ENCODE measurements at places on chromosomes 2 and 18. TPM values are rescaled to one million over a fixed set of nuclear protein-coding genes. Genes with fewer than 3 reads are reported as not detected.

- no peaks in the 10 kb centered on the region for H3K36me3 ChIP-seq
- no peak overlapping the region for H3K4me3 ChIP-seq
- H3K27me3 ChIP-seq = no peaks in the 10 kb centered on the region
- H3K4me1 ChIP-seq = no peaks in the 10 kb centered on the region
Observed at GRCh38 chr2:1694371-1695271, 49.7 kb downstream of the PXDN start.

GRCh38 chr18:77013811-77014521 is 118.6 kb downstream of the MBP start:
- DNase-seq = no peak
- no peak overlapping the region for H3K27ac ChIP-seq
- no peaks in the 10 kb centered on the region for H3K36me3 ChIP-seq
- H3K4me3 ChIP-seq = no peak overlapping the region

GRCh38 chr18:12606592-12607315 is 51.2 kb downstream of the SPIRE1 start:
- no peak for DNase-seq
- no peak overlapping the region for H3K4me3 ChIP-seq
- 0 out of 2 replicates have a peak overlapping the region, but pooled peaks have one; percentile 58 for H3K27ac ChIP-seq
- no peaks in the 10 kb centered on the region for H3K27me3 ChIP-seq

Gene EMILIN1
- 4.8 TPM for total RNA-seq

- no peak overlapping the region for H3K27ac ChIP-seq
- DNase-seq = peak; percentile 23
- peak overlapping the region; percentile 83 for H3K4me3 ChIP-seq
- peaks cover 35% of the 10 kb centered on the region for H3K27me3 ChIP-seq
Observed at GRCh38 chr18:8705961-8706790, 820 bp downstream of the MTCL1 start.

Gene IFIH1
- total RNA-seq = 3.0 TPM

GRCh38 chr2:65070172-65070830 is 14.1 kb downstream of the CEP68 start:
- no peak overlapping the region for H3K4me3 ChIP-seq
- no peak overlapping the region for H3K27ac ChIP-seq
- H3K4me1 ChIP-seq = peaks cover under 1% of the 10 kb centered on the region
- DNase-seq = no peak

DNA sequence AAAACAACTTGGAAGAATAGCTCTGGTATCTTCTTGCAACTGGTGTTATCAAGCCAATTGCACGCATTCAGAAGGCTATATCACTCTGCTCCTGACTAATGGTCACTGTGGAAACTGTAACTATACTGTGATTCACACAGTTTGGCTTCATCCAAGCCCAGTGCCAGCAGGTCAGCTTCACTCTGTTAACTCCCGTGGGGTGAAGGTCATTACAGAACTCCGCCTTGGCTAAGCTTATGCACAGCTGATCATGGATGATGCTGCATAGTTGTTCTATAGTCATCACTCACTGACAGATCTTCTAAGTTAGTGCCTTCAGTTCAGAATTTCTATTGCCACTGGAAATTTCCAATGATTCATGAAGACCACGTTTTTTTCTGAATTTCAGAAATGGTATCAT is 497.2 kb upstream of the NETO1 start:
- H3K27me3 ChIP-seq = no peaks in the 10 kb centered on the region
- H3K27ac ChIP-seq = no peak overlapping the region
- H3K36me3 ChIP-seq = no peaks in the 10 kb centered on the region
- H3K4me3 ChIP-seq = no peak overlapping the region

Gene SKOR2
- not detected for total RNA-seq

GRCh38 chr2:204842661-204843485 is 297.6 kb downstream of the PARD3B start:
- H3K4me1 ChIP-seq = peaks cover 14% of the 10 kb centered on the region
- no peaks in the 10 kb centered on the region for H3K27me3 ChIP-seq
- no peak overlapping the region for H3K4me3 ChIP-seq
- no peaks in the 10 kb centered on the region for H3K36me3 ChIP-seq

GRCh38 chr2:71865391-71865965 is 282.2 kb downstream of the CYP26B1 start:
- H3K4me1 ChIP-seq = no peaks in the 10 kb centered on the region
- DNase-seq = no peak
- H3K36me3 ChIP-seq = no peaks in the 10 kb centered on the region
- no peaks in the 10 kb centered on the region for H3K27me3 ChIP-seq
- H3K4me3 ChIP-seq = no peak overlapping the region

Gene PPIG
- 40.7 TPM for total RNA-seq

Gene HOXD3
- not detected for total RNA-seq

Gene UGT1A3
- total RNA-seq = not detected

- H3K27me3 ChIP-seq = peaks cover 43% of the 10 kb centered on the region
- DNase-seq = peak; percentile 51
- H3K36me3 ChIP-seq = no peaks in the 10 kb centered on the region
- peaks cover 43% of the 10 kb centered on the region for H3K4me1 ChIP-seq
Observed at GRCh38 chr2:12770300-12770968, 53.7 kb downstream of the TRIB2 start.

- H3K27ac ChIP-seq = no peak overlapping the region
- peak; percentile 31 for DNase-seq
- H3K4me3 ChIP-seq = no peak overlapping the region
- H3K4me1 ChIP-seq = peaks cover 8% of the 10 kb centered on the region
Observed at GRCh38 chr18:46134920-46135675, 30.9 kb downstream of the HAUS1 start.

Gene OSR1
- total RNA-seq = not detected

DNA sequence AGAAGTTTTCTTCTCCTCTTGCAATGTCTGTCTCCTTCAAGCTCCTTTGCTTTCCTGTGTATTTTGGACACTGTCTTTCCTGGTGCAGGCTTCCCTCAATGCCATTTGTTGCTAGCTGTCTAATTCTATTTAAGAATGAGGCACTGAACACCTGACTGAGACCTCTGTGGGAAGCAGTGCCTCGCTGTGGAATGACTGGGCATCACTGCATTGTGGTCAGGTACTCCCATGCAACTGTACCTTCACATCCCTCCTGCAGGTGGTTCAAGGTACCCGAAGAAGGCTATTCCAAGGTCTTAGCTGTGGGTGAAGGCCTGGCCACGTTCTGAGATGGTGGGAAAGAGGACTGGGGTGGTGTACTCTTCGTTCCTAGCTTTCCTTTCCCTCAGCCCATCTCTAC is 152.8 kb upstream of the CTAGE1 start:
- no peaks in the 10 kb centered on the region for H3K36me3 ChIP-seq
- H3K27me3 ChIP-seq = no peaks in the 10 kb centered on the region
- no peak for DNase-seq
- H3K4me1 ChIP-seq = no peaks in the 10 kb centered on the region
- H3K27ac ChIP-seq = no peak overlapping the region

- peaks cover 20% of the 10 kb centered on the region for H3K4me1 ChIP-seq
- no peak overlapping the region for H3K4me3 ChIP-seq
- H3K27ac ChIP-seq = no peak overlapping the region
Observed at GRCh38 chr2:69173706-69174105, 160.7 kb downstream of the ANTXR1 start.

GRCh38 chr2:45300026-45300750 is 290.9 kb upstream of the SIX2 start:
- no peaks in the 10 kb centered on the region for H3K36me3 ChIP-seq
- no peak overlapping the region for H3K4me3 ChIP-seq
- H3K4me1 ChIP-seq = no peaks in the 10 kb centered on the region
- no peak overlapping the region for H3K27ac ChIP-seq

Gene CTLA4
- total RNA-seq = not detected

GRCh38 chr2:122210898-122211856 is 455.7 kb downstream of the TSN start:
- DNase-seq = no peak
- no peaks in the 10 kb centered on the region for H3K27me3 ChIP-seq
- H3K27ac ChIP-seq = no peak overlapping the region
- H3K4me3 ChIP-seq = no peak overlapping the region
- H3K36me3 ChIP-seq = no peaks in the 10 kb centered on the region

DNA sequence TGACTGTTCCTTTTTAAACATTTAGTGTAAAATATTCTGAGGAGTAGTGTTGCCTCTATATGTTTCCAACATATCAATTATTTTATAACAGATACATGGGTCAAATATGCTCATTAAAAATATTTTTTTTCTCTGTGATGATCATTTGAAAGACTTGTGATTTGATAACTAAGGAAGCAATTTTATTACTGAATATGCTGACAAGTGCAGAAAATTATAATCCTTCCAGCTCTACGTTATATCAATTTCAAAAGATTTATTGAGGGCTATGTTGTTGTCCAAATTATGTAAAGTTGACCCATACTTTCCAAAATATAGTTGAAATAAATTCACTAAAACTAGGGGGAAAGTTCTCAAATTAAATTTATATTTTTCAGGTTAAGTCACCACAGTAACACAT is 290.6 kb downstream of the NYAP2 start:
- H3K36me3 ChIP-seq = no peaks in the 10 kb centered on the region
- no peak overlapping the region for H3K27ac ChIP-seq
- no peak overlapping the region for H3K4me3 ChIP-seq
- no peaks in the 10 kb centered on the region for H3K4me1 ChIP-seq
- no peak for DNase-seq

DNA sequence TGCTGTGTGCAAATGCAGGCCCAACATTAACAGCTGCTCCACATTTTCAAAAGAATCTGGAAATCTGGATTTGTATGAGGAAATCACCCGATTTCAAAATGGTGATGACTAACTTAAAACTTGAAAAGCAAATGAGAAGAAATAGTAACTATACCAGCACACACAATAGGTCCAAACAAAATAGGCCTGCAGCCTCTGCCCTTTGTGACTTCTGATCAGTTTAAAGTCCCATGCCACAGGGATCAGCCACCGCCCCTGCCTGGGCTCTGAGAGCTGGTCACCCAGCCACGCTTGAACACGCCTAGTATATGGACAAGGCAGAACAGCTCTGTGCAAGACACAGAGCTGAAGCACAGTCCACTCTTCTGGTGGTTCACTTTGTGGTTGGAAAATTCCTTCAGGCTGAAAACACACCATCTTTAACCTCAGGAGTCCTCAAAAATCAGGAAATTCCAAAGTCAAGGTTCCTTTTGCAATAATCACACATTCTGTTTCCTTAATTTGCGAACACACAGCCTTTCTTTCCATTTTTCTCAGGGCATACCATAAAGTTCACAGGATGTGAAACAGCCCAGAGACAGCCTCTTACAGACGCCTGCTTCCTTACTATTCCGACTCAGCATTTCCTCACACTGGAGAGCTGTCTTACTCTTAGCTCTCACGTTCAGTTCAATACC is 150.1 kb upstream of the RIOK3 start:
- peak overlapping the region; percentile 50 for H3K27ac ChIP-seq
- DNase-seq = no peak
- no peaks in the 10 kb centered on the region for H3K4me1 ChIP-seq
- no peaks in the 10 kb centered on the region for H3K36me3 ChIP-seq

GRCh38 chr18:58117786-58118403 is 73.9 kb downstream of the NEDD4L start:
- no peak overlapping the region for H3K4me3 ChIP-seq
- H3K27me3 ChIP-seq = no peaks in the 10 kb centered on the region
- DNase-seq = no peak
- H3K27ac ChIP-seq = no peak overlapping the region

Gene DCAF17
- 37.3 TPM for total RNA-seq

DNA sequence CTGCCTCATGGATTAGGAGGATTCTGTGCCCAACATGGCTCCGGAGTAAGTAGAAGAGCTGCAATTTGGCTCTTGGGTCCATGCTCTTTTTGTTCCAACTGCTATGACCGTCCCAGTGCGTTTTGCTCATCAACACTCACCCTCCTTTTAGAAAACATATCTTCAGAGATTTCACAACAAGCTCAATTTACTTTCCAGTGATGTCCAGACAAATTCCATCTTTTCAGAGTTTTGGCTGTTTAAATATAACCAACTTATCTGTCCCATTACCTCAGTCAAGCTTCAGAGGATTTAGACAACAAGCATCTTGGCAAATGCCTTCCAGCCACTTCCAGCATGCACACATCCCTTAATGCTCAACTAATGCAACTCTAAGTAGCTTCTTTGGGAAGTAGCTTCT is 6.9 kb upstream of the SLC14A2 start:
- H3K27ac ChIP-seq = no peak overlapping the region
- no peak for DNase-seq
- no peak overlapping the region for H3K4me3 ChIP-seq
- no peaks in the 10 kb centered on the region for H3K36me3 ChIP-seq

Gene TDRD15
- total RNA-seq = 0.07 TPM

GRCh38 chr18:63783394-63783793 is 8.2 kb downstream of the SERPINB7 start:
- no peak overlapping the region for H3K4me3 ChIP-seq
- H3K27me3 ChIP-seq = no peaks in the 10 kb centered on the region

Gene CPLX4
- total RNA-seq = not detected

- H3K27ac ChIP-seq = no peak overlapping the region
- peaks cover 12% of the 10 kb centered on the region for H3K4me1 ChIP-seq
- no peak overlapping the region for H3K4me3 ChIP-seq
- no peak for DNase-seq
- H3K27me3 ChIP-seq = peaks cover 8% of the 10 kb centered on the region
- H3K36me3 ChIP-seq = no peaks in the 10 kb centered on the region
Observed at GRCh38 chr2:179562330-179562885, 297.8 kb upstream of the SESTD1 start.

GRCh38 chr2:236568068-236568921 is 1.3 kb upstream of the ACKR3 start:
- H3K36me3 ChIP-seq = no peaks in the 10 kb centered on the region
- H3K4me3 ChIP-seq = peak overlapping the region; percentile 69
- no peak overlapping the region for H3K27ac ChIP-seq
- peaks cover 43% of the 10 kb centered on the region for H3K4me1 ChIP-seq
- H3K27me3 ChIP-seq = peaks cover 27% of the 10 kb centered on the region

DNA sequence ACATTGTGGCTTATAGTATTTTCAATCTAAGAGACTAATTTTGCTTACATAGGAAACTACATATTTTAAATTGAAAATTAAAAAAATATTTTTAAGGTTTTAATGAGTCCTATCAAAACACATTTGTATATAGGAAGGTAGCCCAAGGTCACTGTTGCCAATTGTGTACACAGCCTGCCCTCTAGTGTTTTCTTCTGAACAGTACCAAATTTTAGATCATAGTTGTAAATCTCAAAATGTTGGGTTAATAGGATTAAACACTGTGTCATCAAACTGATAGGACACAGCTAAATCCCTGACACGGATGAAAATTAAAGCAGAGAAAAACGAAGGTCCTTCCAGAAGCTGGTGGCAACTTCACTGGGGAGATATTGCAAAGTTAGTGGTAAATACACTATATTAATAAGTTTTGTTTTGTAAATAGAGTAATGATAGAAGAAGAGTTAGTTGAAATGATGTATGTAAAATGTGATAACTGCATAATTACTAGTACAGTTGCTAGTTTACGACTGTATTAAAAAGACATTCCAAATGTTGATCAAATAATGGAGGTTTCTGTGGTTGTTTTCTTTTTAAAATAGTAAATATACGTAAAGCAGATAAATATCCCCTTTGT is 19.7 kb downstream of the CLUL1 start:
- no peaks in the 10 kb centered on the region for H3K36me3 ChIP-seq
- no peak overlapping the region for H3K27ac ChIP-seq
- H3K4me1 ChIP-seq = no peaks in the 10 kb centered on the region
- no peaks in the 10 kb centered on the region for H3K27me3 ChIP-seq
- no peak overlapping the region for H3K4me3 ChIP-seq

Gene PLB1
- total RNA-seq = not detected

All from GM23338 (cell line).